ENCODE measurements at places on chromosomes 12 and 14.

DNA sequence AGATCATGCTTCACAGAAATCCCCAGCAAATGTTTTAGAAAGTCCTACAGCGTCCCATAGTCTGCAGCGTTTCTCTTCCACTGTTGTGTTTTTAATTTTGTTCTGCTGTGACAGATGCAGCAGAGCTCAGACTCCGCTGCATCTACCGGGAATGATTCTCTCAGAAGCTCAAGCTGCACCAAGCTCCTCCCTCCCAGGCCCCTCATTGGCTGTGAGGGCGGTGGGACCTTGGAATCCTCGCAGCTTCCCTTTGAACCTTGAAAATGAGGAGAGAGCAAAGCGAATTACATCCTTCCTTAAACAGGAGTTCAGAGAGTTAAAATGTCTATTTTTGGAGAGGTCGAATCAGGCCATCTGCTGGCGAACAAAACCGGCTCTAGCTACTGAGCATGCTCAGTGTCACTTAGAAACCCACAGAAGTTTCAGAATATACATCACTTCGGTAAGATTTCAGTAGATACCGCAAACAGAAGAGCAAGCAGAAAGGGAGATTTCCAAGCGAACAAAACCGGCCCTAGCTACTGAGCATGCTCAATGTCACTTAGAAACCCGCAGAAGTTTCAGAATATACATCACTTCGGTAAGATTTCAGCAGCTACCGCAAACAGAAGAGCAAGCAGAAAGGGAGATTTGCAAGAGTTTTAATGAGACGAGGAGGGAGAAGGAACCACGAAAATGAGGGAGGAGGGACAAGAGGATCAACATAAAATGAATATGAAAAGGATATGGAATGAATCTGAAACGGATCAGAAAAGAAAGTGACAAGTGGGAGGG is at the start of gene ABCD2:
Gene ABCD2 (minus strand): TSS at position 144 of the 774 bp plus-strand sequence. CDS start 188 bp downstream, outside the sequence.
- DNase-seq, result peak; percentile 74

GRCh38 chr12:754851-755562 is 2.6 kb downstream of the WNK1 start:
- no peak for DNase-seq

GRCh38 chr14:79256380-79256779 is 954.9 kb downstream of the DIO2 start:
- DNase-seq, result no peak

GRCh38 chr12:102848832-102849231 is 68.2 kb downstream of the PAH start:
- no peak for DNase-seq

DNA sequence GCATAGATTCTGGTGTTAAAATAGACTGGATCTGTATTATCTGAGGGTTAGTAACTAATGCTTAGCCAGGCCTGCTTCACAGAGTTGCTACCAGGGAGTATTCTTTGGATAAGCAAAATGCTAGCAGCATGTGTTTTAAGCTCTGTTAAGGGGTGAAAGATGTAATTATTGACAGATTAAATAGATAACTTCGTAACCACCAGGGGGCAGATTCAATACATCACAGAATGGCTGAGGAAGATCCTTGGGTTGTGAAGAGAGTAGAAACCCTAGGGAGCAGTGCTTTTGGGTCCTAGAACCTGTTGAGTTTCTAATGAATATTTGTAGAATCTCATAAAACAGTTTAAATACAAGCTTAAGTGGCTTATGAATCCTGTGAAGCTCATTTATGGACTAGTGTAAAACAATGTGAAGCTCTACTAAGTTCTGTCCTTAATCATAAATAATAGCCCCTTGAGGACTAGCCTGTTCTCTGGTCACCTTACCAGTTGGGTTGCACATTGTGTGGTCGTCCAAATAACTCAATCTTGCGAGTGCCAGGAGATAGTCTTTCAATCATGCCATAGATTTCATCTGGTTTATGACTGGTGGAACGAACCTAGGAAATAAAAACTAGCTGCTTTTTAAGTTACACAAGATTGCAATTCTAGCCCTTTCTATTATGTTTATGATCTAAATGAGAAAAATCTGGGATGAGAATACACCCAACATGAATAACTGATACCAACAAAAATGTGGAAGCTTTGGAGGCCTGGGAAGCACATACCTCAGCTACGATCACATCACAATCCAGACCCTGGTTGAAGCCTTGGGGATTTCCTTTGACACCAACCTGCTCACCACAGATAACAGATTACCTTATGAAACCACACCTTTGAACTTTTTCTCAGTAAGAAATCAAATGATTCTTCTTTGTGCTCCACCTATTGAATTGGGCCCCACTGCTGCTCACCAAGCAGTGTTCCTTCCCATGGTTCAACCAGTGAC is 12.3 kb downstream of the METTL3 start:
- no peak for DNase-seq

DNA sequence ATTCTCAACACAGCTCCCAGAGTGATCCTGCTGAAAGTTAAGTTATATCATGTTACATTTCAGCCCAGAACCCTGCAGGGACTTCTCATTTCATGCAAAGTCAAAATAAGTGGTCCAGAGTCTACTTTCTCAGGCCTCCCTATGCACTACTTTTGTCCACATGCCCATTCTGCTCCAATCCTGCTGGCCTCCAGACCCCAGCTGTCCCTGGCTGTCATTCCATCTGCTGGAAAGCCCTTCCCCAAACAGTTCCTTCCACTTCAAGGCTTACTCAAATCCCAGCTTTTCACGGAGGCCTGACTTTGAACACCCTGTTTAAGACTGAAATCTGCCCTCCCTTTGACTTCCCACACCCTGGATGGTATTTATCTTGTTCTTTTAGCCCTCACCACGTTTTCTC is 109.8 kb upstream of the DNM1L start:
- DNase-seq, result no peak

- DNase-seq, result no peak
These were observed 71.1 kb downstream of the C2CD5 start for GRCh38 chr12:22473212-22473611.

DNA sequence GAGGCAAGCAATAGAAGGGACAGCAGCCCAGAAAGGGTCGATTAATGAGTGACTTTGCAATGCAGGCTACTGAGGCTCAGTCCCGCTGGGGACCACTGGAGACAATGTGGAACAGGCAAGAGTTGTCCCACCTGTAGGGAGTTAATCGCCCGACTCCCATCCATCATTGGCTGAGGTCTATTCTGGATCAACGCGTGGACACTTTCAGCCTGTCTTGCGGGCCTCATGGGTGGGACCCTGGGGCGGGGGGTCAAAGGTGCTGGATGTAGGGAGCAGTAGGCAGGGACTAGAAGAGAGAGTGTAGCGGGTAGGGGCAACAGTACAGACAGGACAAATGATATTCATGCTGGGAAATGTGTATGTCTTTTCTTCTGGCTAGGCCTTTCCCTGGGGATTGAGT is 6.1 kb downstream of the IFI27L2 start:
- no peak for DNase-seq

GRCh38 chr12:77238335-77238734 is 173.0 kb upstream of the E2F7 start:
- no peak for DNase-seq

DNA sequence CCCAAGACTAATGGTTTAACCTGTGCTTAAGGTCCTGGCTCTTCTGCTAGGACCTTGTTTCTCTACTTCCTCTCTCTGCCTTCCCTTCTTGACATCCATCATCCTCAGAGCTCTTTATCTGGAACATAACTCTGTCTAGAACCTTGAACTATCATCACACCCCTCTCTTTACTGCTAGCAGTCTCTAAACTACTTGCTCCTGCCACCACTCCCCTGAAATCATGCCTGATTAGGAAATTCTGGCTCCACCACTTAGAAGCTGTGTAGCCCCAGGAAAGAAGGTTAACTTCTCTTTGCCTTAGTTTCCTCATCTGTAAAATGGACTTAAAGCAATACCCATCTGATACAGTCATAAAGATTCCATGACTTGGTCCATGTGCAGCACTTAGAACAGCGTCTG is 9.1 kb downstream of the SLC38A1 start:
- no peak for DNase-seq

DNA sequence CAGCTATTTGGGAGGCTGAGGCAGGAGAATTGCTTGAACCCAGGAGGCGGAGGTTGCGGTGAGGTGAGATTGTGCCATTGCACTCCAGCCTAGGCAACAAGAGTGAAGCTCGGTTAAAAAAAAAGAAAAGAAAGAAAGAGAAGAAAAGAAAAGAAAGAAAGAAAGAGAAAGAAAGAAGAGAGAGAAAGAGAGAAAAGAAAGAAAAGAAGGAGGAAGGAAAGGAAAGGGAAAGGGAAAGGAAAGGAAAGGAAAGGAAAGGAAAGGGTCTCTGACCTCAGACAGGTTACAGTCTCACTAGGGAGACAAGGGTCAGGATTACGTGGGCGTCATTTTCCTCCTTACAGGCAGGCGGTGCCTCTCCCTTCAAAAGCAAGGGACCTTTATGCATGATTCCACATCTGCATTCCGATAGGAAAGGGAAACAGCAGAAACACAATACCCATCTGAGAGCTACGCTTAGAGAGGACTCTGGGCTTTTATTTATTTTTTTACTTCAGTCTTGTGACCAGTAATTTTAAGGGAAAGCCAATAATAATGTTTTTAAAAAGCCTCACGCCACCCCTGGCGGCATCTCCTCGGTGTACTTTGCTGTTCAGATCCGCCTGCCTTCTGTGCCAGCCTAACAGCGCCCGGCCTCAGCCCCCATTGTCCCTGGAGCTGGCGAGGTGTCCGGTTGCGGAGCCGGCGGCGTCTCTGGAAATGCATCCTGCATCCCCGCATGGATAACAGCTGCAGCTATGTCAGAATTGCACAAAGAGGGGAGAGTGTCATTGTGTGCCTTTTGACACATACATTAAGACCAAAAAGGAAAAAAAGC is 945 bp upstream of the HIP1R start:
- DNase-seq, result no peak

- DNase-seq, result no peak
These were observed 11.9 kb downstream of the CACNA2D4 start for GRCh38 chr12:1906579-1906978.

GRCh38 chr12:119594772-119595445 is 1.3 kb downstream of the TMEM233 start:
- DNase-seq, result no peak

- DNase-seq, result no peak
These were observed 831.8 kb upstream of the SEL1L start for GRCh38 chr14:82365471-82365870.

- DNase-seq, result no peak
These were observed 538.8 kb upstream of the STXBP6 start for GRCh38 chr14:25588751-25589150.

- DNase-seq, result no peak
These were observed 9.5 kb downstream of the PCNX1 start for GRCh38 chr14:70916799-70917198.

DNA sequence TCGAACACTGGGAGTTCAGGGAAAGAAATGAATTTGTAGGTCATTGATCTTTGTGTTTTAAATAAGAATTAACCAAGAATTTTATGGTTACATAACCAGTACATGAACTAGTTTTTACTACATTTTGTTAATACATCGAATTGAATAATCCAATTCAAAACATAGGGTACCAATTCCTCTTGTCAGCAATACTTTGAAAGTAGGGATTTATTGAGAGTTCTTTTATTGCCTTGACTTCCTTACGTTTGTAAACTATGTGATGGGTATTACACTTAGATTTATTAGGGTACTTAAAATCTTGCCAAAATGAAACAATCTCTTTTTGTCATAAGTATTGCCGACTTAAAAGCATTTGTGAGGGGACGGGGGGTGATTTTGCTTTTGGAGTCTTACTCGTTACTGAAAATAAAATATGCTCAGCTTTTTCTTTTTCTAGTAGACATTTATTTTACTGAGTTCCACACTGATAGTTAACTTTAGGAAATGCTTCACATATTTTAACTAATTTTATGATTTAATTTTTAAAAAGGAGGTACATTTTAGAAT is 22.4 kb downstream of the SOCS2 start:
- no peak for DNase-seq

DNA sequence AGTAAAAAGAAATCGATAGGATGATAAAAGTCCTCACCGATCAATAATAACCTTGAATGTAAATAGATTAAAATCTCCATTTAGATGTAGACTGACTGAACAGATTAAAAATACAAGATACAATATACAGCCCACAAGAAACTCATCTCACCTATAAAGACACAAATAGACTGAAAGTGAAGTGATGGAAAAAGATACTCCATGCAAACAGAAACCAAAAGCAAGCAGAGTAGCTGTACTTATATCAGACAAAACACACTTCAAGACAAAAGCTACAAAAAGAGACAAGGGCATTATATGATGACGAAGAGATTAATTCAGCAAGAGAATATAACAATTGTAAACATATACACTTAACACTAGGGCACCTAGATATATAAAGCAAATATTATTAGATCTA is 444.8 kb downstream of the RGS6 start:
- DNase-seq, result no peak

GRCh38 chr12:47955059-47955458 is 8.3 kb upstream of the TMEM106C start:
- no peak for DNase-seq

DNA sequence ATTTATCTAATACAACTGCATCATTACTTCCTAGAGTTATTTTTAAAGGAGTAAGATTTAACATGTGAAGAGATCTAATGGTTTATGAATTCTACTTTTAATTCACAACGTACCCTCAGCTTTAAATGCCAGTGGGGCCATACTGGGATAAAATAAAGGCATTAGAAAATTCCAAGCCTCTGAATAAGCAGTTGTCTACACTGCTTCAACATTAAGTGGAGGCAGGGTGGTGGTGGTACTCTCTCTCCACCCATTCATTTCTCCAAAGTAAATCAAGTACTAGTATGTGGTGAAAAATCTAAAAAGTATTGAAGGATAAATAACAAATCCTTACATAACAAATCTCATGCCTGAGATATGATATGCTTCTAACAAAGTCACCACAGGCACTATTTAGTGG is 52.4 kb downstream of the FERMT2 start:
- DNase-seq, result no peak

DNA sequence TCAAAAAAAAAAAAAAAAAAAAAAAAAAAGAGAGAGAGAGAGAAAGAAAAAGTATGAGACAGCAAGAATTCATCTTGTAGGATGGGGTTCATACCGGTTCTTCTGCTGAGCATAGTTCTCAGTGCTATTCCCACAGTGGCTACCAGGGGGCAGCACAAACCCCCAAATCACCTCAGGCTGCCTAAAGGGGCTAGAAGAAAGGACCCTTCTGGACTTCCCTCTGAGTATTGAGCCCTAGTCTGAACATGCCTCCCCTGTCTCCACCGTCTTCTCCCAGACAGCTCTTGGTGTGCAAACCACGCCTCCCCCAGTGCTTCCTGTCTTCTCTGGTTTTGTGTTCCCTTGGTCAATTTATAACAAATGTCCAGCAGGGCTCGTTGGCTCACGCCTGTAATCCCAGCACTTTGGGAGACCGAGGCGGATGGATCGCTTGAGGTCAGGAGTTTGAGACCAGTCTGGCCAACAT is 31.3 kb upstream of the SMUG1 start:
- peak; percentile 45 for DNase-seq

- no peak for DNase-seq
These were observed 729 bp upstream of the M6PR start for GRCh38 chr12:8950221-8950527.

DNA sequence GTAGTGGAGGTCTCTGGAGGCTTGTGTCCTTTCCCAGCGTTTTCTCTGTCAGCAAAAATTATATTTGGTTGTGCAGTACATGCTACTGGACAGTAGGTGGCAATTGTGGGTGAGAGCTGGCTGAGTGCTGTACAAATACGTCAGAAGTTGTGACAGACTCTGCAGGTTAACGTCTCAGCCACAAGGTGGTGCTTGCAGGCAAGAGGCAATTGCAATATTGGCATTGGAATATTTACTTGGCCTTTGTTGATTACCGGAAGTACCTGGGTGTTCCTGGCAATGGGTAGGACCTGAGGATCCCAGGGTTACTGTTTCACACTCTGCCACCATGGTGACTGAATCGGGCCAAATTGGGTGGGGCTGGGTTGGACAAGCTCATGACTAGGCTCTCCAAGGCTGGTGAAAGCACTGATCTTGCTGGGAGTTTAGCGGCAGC is 333.9 kb upstream of the LMO3 start:
- DNase-seq, result peak; percentile 13
